ENCODE measurements at places on chromosomes 2 and 18. TPM values are rescaled to one million over a fixed set of nuclear protein-coding genes. Genes with fewer than 3 reads are reported as not detected.

The MYO1B gene
- total RNA-seq: 43.7 TPM

The MAB21L4 gene
- 21.1 TPM for total RNA-seq

The FAM136A gene
- total RNA-seq: 12.5 TPM

The NCKAP5 gene
- total RNA-seq: 8.8 TPM

The STARD6 gene
- total RNA-seq: not detected

The INHA gene
- 0.74 TPM for total RNA-seq

The RGPD6 gene
- 42.5 TPM for total RNA-seq

The ITPRID2 gene
- 64.1 TPM for total RNA-seq

The TXNDC2 gene
- 0.49 TPM for total RNA-seq

The RAX gene
- total RNA-seq: not detected

The QPCT gene
- total RNA-seq: 6.9 TPM

The KLHL41 gene
- total RNA-seq: 0.49 TPM

The ABCG5 gene
- not detected for total RNA-seq

The TMEM37 gene
- 3.2 TPM for total RNA-seq

The SPDYA gene
- total RNA-seq: 5.2 TPM
